ENCODE measurements at places on chromosomes 3 and 15.

- no peak for DNase-seq
Observed at GRCh38 chr15:67054676-67055075, 10.7 kb upstream of the SMAD3 start.

DNA sequence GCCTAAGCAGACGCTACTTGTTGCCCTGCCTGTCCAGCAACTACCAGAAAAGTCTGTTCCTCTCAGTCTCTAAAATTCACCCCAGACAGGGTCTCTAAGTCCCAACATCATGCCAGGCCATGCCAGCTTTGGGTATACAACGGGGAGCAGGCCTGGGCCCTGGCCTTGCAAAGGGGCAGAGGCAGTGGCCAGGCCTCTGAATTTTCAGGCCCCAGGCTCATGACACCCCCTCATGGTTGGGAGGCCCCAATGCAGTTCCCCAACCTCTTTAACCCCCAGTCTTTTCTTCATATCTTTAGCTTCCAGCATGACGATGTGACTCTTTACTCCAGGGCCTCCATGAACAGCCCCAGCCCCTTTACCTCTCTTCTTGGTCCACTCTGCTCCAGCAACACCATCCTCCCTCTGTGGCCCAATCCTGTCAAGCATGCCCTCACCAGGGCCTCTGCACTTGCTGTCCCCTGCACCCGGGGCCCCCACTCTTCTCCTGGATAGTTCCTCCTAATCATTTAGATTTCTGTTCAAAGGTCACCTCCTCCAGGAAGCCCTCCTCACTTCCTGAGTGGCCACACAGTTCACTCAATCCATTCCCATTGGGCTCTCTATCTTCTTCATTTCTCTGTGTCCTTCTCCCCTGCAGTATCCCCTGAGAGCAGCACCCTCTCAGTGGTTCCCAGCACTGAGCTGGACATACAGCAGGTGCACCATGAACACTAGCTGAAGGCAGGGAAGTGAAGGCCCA is 4.8 kb downstream of the IQSEC1 start:
- DNase-seq: no peak

- DNase-seq: no peak
Observed at GRCh38 chr3:4655145-4656045, 162.2 kb downstream of the ITPR1 start.

GRCh38 chr15:34122771-34123183 is 20.9 kb downstream of the PGBD4 start:
- DNase-seq: no peak

GRCh38 chr3:149009732-149010131 is 18.4 kb downstream of the GYG1 start:
- DNase-seq: no peak

DNA sequence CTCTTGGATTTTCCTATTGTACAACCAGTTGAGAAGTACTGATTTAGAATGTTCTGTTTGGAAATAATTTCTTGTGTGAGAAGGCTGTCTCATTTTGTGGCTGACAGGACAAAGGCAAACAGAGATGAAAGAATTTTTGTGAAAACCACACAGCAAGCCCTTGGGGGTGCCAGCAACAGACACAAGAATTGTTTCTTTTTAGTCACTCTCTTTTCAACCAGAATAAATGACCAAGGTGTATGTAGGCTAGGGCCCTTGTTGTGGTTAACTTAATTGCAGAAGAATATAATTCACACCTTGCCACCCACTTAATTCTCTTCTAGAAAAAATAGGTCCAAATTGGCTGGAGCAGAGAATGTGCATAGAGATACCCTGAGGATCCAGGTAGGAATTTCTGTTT is 329.4 kb upstream of the TBC1D5 start:
- DNase-seq: no peak

DNA sequence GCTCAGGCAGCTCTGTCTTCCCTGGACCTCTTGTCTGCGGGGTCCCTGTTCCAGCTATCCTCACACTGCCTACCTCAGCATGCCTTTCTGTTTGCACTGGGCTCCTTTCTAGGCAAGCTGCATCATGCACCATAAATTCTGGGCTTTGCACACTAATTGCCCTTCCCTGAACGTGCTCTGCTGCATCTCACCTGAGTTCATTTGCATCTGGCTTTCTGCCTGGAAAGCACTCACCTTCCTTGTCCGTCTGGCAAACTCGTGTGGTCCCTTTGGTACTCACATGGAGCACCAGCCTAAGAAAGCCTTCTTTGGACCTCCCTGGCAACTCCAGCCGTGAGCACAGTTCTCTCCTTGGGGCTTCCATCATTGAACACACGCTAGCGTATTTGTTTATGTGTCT is 365.6 kb downstream of the SV2B start:
- DNase-seq: no peak

- DNase-seq: no peak
Observed at GRCh38 chr15:34241376-34242330, 16.8 kb downstream of the EMC4 start.

Measured in activated naive CD4-positive, alpha-beta T cell treated with anti-CD3 and anti-CD28 coated beads, Interleukin-2, amount 50 U/mL, for 16 hours (primary cell).